ENCODE measurements at places on chromosomes 7 and 10.

DNA sequence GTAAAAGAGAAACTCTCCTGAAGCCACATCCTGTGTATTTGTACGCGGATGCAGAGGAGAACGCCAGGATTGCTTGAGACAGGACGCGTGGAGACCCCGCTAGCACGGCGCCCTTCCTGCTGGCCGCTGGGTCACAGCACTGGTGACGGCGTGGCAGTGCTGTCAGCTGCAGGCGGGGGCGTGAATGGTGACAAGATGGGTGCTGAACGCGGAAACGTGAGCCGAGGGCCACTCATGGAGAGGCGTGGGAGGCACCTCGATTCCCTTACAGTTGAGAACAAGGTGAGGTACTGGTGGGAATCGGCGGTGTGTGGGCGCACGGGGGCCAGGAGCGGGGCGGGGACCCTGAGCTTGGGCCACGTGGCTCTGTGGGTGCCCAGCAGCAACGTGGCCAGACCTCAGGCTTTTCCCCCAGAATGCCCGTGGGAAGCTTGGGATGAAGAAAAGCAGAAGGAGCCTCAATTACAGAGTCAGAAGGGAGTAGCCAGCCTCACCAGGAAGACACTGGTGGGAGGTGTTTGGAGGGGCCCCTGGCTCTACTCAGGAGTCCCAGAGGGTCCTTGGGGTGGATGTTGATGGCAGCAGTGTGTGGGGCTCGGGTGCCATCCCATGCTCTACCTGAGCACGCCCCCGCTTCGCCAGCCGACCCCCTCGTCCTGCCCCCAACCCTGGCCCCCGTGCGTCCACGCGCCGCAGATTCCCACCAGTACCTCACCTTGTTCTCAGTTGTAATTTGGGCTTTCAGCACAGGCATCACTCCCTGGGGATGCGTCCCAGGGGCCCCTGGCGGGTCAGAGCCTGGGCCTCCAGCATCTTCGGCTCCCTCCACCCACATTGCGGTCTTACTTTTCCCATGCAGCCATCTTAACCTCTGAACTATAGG lies 208.4 kb upstream of the TCERG1L start:
- no peak for DNase-seq

GRCh38 chr10:23522345-23522744 lies 83.5 kb downstream of the OTUD1 start:
- no peak for DNase-seq

DNA sequence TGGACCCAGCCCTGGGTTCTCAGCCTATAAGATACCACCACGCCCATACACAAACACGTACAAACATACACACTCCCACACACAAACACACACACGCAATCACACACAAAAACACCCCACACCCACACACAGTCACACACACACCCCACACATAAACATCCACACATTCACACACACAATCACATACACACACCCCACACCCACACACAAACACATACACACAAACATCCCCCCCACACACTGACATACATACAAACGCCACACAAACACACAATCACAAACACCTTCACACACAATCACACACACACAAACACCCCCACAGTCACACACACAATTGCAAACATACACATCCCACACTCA lies 79.3 kb upstream of the CPXM2 start:
- DNase-seq: no peak

DNA sequence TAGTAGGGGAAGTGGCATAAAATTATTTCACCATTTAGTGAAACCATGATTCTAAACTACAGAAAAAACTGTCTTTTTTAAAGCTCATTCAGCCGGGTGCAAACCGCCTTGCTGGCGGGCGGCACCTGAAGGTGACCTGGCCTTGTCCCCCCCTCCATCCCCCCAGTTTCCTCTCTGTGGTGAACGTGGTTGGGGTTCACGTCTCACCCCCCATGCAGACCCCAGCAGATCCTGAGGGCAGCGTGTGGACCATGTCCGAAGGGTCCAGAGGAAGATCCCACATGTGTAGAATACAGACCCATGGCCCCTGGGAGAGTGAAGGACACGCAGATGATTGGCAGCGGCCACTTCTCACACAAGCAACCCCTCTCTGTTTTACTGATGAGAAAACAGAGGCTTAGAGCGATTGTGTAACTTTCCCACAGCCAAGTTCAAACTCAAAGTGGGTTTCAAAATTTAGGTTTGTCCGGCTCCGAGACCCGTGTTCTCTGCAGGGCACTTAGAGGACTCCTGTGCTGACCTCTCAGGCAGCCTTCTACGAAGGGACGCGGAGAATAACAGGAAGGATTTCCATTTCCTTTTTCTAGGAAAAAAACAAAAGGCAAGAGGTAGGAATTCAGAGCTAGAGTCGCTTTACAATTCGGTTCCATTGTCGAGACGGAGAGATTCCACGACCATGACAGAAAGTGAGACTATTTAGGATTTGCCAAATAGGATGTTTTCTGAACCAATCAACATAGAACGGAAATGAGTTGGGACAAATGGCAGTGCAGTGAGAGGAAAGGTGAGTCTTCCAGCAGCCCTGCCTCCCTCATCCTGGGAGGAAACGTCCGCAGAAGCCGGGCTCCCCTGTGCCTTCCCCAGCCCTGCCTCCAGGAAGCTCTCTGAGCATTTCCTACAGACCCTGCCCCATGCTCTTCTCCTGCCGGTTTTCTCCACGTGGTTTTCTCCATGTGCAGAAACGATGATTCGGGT lies 67.6 kb upstream of the PITRM1 start:
- no peak for DNase-seq

DNA sequence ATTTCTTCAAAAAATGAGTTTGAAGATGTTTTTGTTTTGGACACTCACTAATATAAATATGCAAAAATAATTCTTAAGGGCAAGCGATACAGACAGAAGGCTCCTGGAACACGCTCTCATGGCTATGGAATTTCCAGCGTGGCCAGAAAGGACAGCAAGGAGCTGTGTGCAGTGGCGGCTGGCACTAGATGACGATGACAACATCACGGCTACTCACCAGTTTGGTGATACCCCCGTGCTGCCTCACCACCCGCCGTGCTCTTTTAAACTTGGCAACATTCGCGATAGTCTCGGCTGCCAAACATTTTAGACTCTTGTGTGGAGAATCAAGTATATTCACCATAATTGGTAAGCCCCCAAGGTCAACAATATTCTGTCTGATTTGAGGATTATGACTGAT lies 54.9 kb downstream of the ODAD2 start:
- no peak for DNase-seq
